ENCODE measurements at places on chromosomes 6 and 20.

GRCh38 chr6:111553580-111553979 is 52.1 kb downstream of the TRAF3IP2 start:
- DNase-seq = no peak

- DNase-seq = no peak
Observed at GRCh38 chr6:137706083-137706750, 160.8 kb upstream of the TNFAIP3 start.

GRCh38 chr6:44297063-44298038 is 15.8 kb downstream of the AARS2 start:
- DNase-seq = peak; percentile 56

GRCh38 chr6:129211626-129212025 is 328.7 kb downstream of the LAMA2 start:
- no peak for DNase-seq

- DNase-seq = peak; percentile 87
Observed at GRCh38 chr6:36360241-36361054, 23.8 kb upstream of the BNIP5 start.

GRCh38 chr6:20642441-20642840 is 108.2 kb downstream of the CDKAL1 start:
- DNase-seq = no peak

DNA sequence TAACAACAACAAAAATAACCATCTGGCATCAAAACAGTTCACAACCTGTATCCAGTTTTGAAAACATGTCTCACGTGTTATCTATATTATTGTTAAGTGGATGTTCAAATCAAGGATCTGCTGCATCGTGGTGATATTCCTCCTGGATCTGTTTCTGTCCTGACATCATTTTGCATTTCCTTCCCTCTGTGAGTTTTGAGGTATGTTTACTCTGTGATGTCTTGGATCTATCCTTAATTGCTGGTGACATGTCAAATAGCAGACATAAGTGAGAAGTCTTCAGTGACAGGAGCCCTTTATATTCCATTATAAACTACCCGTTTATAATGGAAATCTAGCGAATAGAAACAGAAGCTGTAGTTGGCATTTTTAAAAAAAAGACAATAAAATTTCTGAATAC is 381.8 kb upstream of the NOX3 start:
- DNase-seq = no peak

DNA sequence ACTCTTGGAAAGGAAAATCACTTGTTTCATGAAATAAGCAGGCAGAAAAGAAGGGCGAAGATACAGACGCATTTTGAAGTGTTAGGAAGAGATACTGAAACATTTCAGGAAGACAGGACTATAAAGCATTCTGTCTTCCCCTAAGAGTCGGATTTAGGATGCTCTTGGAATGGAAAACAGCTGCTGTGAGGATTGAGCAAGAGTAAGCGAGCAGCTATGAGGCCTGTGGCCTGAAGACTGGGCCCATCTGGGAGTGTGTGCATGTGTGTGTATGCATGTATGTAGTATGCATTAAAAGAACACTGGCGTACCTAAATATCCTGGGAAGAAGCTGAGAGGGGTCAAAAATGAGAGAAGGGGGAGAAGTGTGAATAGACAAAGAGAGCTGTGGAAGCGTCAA is 83.6 kb downstream of the SIM1 start:
- DNase-seq = no peak

DNA sequence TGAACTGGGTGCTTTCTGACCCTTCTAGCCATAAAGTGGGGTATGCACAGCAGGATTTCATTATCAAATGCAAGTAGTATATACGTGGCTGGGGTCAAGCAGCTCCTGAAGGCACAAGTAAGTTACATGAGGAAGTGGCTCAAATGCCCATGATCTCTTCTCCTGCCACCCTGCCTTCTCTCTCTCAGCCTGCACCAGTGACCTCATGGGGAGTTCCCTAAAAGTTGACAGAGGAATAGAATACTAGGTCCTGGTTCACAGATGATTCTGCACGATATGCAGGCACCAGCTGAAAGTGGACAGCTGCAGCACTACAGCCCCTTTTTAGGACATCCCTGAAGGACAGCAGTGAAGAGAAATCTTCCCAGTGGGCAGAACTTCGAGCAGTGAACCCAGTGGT is 282.0 kb downstream of the BCKDHB start:
- no peak for DNase-seq

GRCh38 chr20:49288784-49289696 is 11.2 kb upstream of the ZNFX1 start:
- no peak for DNase-seq
